Stimulated activated CD8-positive, alpha-beta memory T cell treated with anti-CD3 and anti-CD28 coated beads, Interleukin-4, amount 100 ng/mL, for 1 hour (primary cell): ENCODE measurements at places on chromosomes 4 and X.

GRCh38 chr4:120881351-120881750, 41.2 kb downstream of the PRDM5 start:
- DNase-seq: no peak

DNA sequence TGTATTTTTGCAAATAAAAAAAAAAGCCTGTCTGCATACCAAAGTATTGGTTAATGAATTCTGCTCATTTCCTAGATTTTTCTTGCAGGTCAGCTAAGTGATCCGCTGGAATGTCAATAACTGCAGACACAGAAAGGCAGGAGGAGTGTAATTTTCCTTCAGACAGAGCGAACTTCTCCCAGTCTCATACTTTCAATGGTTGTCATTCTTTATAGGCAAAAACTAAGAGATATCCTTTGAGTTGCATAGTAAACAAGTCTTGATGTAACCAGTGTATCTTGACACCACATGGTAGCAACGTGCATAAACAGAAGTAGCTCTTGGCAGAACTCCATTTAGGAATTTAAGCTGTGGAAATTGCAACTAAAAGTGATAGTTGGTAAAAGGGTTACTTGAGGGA, 8.2 kb downstream of the CAPN6 start:
- DNase-seq: no peak

- no peak for DNase-seq
Observed at GRCh38 chr4:128819082-128819742, 9.7 kb downstream of the JADE1 start.

DNA sequence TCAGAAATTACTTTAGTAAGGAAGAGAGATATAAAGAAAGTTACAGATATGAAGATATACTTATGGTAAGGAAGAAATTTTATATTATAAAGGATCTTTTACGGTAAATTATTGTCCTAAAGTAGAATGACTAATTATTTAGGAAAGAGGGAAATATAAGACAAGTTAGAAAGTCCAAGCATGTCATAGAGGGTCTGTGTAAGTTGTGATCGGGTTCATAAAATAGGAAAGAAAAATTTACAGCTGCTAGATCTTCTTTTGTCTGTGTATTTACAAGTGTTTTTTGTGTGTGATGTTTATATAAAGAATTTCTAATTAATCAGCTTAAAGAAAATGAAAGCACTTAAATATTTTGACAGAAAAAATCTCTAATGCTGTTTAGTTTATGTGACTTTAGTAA, 1054.9 kb upstream of the DIAPH2 start:
- DNase-seq: no peak

GRCh38 chr4:17708992-17709762, 72.2 kb downstream of the FAM184B start:
- no peak for DNase-seq

- DNase-seq: no peak
Observed at GRCh38 chr4:110046588-110047049, 133.9 kb downstream of the EGF start.

DNA sequence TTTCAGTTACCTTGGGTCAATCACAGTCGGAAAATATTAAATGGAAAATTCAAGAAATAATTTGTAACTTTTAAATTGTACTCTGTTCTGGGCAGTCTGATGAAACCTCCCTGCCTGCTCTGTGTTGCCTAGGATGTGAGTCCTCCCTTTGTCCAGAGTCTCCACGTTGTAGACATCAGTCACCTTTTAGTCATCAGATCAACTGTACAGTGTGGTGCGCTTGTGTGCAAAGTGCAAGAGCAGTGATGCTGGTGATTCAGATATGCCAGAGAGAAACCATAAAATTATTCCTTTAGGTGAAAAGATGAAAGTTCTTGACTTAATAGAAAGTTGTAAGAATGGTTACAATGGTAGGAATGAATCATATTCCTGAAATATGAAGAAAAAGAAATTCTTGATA, 1.4 kb downstream of the SPATA4 start:
- DNase-seq: no peak

- no peak for DNase-seq
Observed at GRCh38 chr4:158870626-158871334, 102.0 kb downstream of the FNIP2 start.

DNA sequence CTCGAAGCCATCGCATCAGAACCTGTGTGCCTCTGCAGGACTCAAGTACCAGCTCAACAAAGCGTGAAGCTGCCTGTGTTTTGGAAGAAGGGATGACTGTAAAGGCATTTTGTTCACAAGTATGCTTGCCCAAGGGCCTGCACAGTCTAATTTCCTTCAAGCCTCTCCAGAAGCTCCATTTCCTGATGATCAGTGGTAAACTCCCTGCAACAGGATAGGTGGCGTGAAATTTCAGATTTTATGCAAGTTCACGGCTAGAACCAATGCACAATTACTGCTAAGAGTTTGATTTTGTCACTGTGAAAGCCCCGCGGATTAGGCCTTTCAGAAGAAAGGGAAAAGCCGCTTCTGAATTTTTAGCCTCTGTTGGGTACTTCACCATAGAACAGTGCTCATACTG, 89.2 kb upstream of the TAPT1 start:
- no peak for DNase-seq

DNA sequence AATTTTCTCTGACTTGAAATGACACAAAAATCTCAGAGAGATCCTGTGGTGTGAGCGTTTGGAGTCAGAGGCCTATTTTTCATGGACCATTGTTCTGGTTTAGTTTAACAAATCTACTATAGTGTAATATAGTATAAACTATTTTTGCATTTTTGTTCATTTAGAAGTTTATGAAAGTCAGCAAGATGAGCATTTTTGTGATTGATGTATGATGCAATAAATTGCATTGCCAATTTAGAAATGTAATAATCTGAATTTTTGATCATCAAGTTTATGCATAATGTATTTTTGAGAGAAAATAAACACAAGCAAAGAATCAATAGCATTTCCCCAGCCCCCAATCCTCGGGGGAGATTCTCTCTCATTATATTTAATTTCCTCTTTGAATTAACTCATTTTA, 519.5 kb upstream of the FTHL17 start:
- no peak for DNase-seq
